Iris pigment epithelial cell (primary cell): ENCODE measurements at places on chromosomes 11 and 22.

DNA sequence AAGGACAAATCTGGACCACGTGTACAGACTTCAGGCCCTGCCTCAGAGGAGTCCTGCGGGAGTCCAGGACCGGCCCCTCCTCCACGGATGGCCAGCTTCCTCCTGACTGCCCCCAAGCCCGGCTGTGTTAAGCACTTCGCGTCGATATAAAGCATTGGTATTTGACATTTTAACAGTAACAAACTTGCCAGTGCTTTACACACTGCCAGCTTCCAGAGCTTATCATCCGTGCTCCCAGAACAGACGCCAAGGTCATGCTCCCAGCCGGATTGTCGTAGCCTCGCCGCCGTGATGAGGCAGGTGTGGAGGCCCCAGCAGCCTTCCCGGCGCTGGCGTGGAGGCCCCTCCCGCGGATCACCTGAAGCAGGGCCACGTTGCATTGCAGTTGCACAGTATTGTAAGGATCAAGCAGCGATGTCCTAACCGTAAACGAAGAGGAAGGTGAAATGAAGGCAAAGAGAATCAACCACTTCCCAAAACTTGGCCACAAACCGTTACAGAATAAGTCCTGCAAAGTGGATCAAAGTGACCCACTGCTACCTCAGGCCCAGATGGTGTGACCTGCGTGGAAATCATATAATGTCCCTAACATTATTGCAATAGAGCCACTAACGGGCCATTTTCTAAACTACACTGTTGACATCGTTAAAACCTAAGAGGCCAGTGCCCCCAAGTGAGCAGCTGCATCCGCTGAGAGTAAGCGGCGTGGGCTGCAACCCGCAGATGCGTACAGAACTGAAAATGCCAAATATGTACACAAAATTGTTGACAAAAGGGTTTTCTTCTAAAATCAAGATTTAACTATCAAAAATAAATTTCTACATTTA, 51.6 kb downstream of the CERK start:
- DNase-seq = no peak

DNA sequence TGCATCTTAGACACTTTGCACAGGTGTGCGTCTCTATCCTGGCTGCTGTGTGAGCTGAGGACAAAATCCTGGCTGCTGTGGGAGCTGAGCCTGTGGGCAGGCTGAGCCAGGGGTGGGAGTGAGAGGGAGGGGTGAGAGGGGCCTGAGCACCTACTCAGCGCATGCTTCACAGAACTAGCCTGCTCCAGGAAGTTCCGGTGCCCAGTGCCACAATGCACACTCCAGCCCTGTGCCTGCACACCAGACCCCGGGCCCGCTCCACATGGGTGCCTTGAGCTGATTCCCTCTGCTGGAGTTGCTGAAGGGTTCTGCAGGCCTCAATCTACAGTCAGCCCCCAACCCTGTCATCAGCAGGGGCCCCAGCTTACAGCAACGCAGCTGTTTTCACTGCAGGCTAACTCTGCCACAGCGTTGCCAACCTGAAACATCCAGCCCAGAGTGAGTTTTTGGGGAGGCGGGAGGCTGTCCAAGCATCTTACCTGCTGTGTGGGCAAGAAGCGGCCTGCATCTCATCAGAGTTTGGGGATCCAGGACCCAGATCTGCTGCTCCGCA, 1377.9 kb downstream of the TBC1D22A start:
- DNase-seq = no peak

- peak; percentile 84 for DNase-seq
Observed at GRCh38 chr11:102111011-102111786, 952 bp downstream of the YAP1 start.

DNA sequence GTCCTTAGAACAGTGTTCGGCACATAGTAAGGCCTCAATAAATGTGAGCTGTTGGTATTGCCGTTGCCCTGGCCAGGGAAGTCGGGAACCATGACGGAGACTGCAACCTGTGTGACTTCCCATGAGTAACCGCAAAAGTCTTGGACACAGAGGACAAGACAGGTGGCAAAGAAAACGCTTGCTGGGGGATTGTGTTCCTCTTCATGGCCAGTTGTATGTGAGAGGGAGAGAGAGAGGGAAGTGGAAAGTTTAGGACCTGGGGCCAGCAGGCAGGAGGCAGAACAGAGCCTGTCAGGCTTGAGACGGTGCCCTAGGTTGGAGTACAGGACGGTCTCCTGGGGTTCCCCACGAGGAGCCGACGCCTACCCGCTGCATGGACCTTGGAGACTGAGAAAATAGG, 90.2 kb downstream of the CEP164 start:
- no peak for DNase-seq

GRCh38 chr22:43897751-43898261, 6.0 kb upstream of the PNPLA5 start:
- DNase-seq = peak; percentile 78

DNA sequence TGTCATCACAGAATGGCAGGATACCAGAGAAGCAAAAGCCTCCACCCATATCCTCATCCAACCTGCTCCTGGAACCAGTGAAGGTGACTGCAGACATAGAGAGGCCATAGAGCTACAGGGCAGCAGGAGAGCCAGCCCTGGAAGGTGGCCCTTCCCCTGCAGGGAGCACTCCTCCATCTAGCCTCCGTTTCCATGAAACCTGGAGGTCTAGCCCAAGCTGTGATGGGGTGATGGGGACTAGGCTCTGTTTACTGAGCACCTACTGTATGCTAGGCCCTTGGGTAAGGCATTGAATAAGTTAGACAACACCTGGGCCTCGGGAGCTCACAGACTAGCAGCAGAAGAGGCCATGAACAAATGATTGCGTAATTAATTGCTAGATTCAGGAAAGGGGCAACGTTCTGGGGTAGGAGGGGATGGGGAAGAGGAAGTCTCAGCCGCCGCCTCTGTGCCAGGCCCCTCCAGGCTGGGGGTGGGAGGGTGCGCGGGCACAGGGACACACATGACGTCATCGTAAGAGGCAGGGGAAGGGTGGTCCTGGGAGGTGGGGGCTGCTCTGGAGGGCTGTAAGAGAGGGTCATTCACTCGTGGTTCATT, 784 bp upstream of the SYNGR1 start:
- DNase-seq = no peak

- peak; percentile 86 for DNase-seq
Observed at GRCh38 chr11:124481365-124482323, 36.1 kb upstream of the OR8B8 start.

DNA sequence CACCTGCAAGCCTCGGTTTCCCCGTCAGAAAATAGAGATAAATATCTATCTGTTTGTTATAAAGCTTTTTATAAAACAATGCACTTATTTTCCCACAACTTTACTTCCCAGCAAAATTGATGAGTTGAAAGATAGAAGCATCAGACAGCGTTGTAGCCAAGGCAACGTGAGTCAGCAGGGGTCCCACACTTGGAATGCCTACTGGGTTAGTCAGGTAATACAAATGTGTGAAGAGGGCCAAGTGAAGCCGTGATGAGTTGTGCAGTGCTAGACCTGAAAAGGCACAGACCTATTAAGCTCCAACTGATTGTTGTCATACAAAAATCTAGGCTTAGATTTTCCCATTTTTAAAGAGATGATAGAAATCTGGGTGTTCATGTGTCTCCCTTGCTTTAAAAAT, 118.7 kb downstream of the PGR start:
- no peak for DNase-seq

- no peak for DNase-seq
Observed at GRCh38 chr11:62647609-62648005, 1.2 kb upstream of the GANAB start.

DNA sequence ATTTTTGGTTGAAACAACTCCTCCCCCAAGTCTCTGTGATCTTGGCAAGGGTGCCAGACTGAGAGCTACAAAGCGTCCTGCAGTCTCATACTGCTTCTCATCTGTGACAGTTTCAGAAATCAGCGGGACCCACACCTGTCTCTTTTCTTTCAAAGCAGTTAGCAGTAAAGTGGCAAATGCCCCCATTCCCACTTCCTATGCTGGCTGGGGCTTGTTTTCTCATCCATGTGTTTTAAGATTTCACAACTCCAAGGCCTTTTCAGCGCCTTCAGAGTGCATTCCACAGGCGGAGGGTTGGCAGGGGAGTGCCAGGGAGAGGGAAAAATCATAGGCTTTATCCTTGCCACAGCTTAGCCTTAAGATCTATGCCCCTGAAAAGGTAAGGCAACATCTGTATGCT, 493.5 kb downstream of the OPCML start:
- DNase-seq = no peak

- DNase-seq = peak; percentile 44
Observed at GRCh38 chr22:31160328-31160978, 471 bp downstream of the RNF185 start.

GRCh38 chr11:62851807-62852522, 12.6 kb upstream of the WDR74 start:
- no peak for DNase-seq

DNA sequence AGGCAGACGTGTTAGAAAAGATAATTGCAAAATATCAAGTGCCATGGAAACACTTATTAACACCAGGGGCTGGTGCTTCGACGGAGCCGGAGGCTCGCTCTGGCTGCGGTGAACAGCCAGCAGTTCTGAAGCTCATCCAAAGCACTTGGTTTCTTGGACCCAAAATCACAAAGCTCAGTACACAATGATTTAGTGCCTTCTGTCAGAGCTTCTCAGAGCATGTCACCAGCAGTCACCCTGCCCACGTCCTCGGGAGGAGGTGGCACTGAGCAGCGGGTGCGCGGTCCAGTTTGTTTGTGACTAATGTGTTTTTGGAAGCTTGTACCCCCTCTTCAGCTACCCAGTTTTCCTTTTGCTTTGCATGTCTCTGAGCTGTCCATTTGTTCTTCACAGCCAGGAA, 58.7 kb upstream of the KIRREL3 start:
- DNase-seq = no peak

DNA sequence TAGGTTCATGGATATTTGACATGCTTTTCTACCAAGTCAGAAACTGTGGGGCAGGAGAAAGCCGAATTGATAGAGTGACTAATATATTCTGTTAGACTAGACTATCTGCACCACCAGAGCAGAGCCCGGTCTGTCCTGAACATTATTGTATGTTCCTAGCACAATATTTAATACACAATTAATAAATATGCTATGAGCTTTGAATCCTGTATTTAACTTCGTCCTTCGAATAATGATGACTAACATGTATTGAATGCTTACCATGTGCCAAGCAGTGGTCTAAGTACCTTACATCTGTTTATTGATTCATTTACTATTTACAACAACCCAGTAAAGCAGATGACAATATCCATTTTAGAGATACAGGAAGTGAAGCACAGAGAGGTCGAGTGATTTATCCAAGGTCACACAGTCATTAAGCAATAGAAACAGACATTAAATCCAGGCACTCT, 44.8 kb upstream of the ANO3 start:
- DNase-seq = peak; percentile 60

DNA sequence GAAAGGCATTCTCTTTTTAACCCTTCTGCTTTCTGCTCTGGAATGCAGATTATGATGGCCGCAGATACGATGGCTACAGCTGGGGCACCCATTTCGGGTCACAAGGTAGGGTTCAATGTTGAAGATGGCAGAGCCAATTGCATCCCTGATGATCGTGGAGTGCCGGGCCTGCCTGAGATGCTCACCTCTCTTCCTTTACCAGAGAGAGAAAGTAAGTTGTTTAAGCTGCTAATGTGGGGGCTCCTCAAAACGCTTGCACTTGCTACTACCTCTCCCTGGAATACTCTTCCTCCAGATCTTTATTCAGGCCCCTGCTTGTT, 50.8 kb upstream of the PRDM11 start:
- DNase-seq = no peak

- no peak for DNase-seq
Observed at GRCh38 chr11:44223238-44223637, 86.7 kb downstream of the ALX4 start.

DNA sequence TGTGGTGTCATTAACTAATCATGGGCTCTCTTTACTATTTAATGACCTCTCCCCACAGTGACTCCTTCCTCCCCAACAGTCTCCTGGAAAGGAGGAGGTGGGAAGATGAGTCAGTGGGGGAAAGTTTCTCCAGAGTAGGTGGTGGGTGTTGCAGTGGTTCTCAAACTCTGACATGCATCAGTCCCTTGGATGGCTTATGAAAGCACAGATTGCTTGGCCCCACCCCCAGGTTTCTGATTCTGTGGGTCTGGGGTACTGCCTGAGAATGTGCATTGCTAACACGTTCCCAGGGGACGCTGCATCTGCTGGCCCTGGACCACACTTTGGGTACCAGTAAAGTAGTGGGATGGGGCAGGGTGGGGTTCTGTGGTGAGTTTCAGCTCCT, 9.8 kb downstream of the CD82 start:
- peak; percentile 77 for DNase-seq

GRCh38 chr11:19365743-19366410, 125.1 kb upstream of the E2F8 start:
- DNase-seq = no peak

GRCh38 chr22:16965083-16965482, 42.9 kb downstream of the GAB4 start:
- DNase-seq = no peak

DNA sequence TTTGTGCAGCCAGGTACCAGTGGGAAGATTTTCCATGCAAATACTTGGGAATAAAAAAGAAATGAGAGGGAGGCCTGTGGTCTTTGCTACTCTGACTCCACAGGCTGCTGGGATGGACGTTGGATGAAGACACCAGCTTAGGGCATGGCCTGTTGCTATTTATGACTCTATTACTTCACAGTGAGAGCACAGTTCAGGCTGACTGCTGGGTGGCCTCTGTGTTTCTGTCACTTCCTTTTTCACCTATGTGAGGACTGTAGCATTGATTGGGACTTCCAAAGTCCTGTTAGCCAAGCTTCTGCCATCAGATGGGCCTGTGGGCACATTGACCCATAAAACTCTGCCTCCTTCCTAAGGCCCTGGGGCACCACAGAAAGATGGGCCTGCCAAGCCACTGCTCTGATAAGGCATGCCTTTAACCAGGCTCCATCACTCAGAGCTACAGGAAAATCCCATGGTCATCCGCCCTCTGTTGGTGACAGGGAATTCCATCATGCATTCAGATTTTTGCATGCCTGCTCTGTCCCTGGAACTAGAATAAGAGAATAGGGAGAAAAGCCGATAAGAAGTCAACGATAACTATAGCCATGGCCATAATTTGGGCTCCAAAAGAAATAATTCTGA, 64.6 kb downstream of the KCNJ1 start:
- no peak for DNase-seq

GRCh38 chr11:130677486-130678153, 229.2 kb downstream of the ADAMTS15 start:
- DNase-seq = peak; percentile 77

DNA sequence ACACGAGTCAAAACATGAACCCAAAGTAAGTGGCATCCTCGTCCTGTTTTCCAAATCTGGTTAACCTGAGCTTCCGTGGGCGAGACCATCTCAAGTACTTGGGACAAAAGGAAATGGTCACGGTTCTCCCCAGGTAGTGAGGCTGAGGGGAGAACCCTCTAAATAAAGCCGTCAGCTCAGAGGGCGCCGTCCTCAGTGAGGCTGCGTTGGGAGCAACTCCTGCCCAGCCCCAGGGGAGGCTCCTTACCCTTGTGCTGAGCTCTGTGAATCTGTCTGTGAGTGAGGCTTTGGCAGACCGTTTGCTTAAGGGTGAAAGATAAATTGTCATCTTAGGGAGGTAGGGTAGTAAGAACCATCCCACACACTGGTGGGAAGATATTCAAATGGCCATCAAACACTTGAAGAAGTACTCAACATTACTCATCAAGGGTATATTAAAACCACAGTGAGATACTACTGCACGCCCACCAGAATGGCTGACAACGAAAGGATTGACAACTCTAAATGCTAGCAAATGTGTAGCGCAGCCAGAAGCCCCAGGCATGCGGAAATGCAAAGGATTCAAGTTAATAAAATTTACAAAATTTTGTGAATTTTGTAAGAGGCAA, 321.0 kb downstream of the TBC1D22A start:
- DNase-seq = no peak
